Stomach (tissue), 19 donors: ENCODE measurements at places on chromosomes 13 and 19.

GRCh38 chr13:93104270-93104669 is 122.3 kb upstream of the GPC6 start:
- H3K27ac ChIP-seq, result no peak overlapping the region
- H3K36me3 ChIP-seq, result no peaks in the 10 kb centered on the region
- no peaks in the 10 kb centered on the region for H3K4me1 ChIP-seq
- no peak overlapping the region for H3K4me3 ChIP-seq
- no peaks in the 10 kb centered on the region for H3K27me3 ChIP-seq
- no peak for DNase-seq

- DNase-seq, result no peak
- H3K27ac ChIP-seq, result no peak overlapping the region
- H3K4me1 ChIP-seq, result peaks cover 22% of the 10 kb centered on the region
- no peaks in the 10 kb centered on the region for H3K36me3 ChIP-seq
Observed at GRCh38 chr13:32023096-32023495, 8.5 kb upstream of the FRY start.

DNA sequence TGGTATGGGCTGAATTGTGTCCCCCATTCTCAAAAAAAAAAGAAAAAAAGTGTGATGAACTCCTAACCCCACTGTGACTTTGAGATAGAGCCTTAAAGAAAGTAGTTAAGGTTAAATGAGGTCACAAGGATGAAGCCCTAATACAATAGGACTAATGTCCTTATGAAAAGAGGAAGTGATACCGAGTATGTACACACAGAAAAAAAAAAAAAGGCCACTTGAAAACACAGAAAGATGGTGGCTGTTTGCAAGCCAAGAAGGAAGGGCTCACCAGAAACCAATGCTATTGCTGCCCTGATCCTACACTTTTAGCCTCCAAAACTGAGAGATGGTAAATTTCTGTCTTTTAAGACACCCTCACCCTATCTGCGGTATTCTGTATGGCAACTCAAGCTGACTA is 955.6 kb downstream of the PCDH17 start:
- H3K4me3 ChIP-seq, result no peak overlapping the region
- no peaks in the 10 kb centered on the region for H3K27me3 ChIP-seq
- H3K27ac ChIP-seq, result no peak overlapping the region
- DNase-seq, result no peak

- DNase-seq, result no peak
- no peaks in the 10 kb centered on the region for H3K27me3 ChIP-seq
- no peak overlapping the region for H3K4me3 ChIP-seq
- no peaks in the 10 kb centered on the region for H3K36me3 ChIP-seq
- H3K4me1 ChIP-seq, result no peaks in the 10 kb centered on the region
Observed at GRCh38 chr19:53646144-53646543, 14.3 kb downstream of the DPRX start.

DNA sequence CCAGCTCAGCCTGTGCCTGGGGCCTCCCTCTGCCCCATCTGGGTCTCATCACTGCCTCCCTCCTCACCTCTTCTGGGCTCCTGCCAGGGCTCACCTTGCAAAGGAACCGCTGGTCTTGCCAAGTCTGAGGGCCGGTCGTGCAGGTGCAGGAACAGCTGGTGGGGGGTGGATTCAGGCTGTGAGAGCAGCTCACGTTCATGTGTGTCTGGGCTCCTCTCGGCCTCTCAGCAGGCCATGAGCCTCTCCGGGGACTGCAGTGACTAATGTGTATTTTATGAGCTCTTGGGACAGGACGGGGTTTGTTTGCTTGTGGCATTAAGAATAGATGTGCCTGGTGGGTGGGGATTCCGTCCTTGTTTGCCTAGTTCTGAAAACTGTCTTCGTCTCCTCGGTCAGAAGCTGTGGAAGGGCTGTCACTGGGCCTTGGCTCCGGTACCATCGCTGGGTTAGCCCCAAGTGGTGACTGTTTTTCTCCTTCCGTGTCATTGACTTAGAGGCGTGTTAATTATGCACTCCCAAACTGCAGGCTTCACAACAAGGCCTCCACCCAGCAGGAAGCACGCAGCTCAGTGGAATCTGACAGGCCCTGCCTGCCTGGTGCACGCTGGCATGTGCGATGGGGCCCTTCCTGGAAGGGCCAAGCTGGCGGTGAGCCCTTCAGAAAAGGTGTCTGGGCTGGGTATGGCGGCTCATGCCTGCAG is 77.6 kb downstream of the KDM4B start:
- no peaks in the 10 kb centered on the region for H3K27me3 ChIP-seq
- peaks cover 46% of the 10 kb centered on the region for H3K4me1 ChIP-seq
- peak; percentile 83 for DNase-seq
- no peak overlapping the region for H3K4me3 ChIP-seq

DNA sequence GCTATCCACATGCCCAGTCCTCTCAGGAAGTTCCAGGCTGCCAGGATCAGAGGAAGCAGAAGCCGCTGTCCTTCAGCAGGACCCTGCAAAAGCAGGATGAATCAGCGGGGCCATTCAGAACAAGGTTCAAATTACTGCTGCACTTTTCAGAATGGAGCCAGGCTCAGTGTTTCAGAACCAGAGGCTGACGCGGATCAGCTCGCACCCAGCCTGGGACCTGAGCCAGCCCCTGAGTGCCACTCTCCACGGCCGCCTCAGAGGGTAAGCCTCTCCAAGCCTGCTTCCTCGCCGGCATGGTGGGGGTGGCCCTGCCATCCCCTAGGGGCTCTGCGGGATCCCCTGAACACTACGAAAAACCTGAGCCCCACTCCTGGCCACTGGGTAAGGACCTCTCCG is 24.7 kb downstream of the RASA3 start:
- H3K4me1 ChIP-seq, result peaks cover 40% of the 10 kb centered on the region
- H3K4me3 ChIP-seq, result no peak overlapping the region

GRCh38 chr13:34070544-34071303 is 252.8 kb downstream of the RFC3 start:
- no peaks in the 10 kb centered on the region for H3K36me3 ChIP-seq
- H3K4me1 ChIP-seq, result no peaks in the 10 kb centered on the region
- DNase-seq, result no peak
- H3K27ac ChIP-seq, result no peak overlapping the region
- H3K27me3 ChIP-seq, result no peaks in the 10 kb centered on the region
- no peak overlapping the region for H3K4me3 ChIP-seq

DNA sequence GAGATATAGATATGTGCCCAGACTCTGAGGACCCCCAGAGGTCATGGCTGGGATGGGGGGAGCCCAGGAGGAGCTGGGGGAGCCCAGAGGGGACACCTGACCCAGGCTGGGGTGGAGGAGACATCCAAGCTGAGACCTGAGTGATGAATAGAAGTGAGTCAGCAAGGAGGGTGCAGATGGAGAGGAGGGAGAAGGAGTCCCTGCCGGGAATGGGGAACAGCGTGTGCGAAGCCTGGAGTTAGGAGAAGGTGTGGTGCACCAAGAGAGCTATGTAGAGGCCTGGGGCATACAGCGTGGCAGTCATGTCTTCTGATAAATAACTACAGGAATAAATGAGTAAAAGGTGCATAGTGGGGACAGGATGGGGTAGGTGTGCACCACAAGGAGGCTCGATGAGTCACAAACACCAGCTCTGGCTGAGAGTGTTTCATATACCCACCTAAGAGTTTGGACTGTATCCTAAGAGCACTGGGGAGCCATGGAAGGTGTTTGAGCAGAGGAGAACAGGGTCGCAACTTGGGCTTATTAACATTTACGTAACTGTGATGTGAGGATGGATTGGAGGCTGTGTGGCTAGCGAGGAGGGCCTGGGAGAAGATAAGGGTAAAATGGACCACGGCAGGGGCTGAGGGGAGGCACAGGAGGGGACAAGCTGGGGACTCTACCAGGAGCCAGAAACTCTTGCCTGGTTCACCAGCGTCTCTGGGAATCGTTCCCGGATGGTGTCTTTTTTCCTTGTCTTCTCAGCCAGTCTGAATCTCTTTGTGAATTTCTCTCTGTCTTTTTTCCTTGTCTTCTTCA is 1.4 kb downstream of the CEACAM18 start:
- no peaks in the 10 kb centered on the region for H3K4me1 ChIP-seq
- H3K4me3 ChIP-seq, result no peak overlapping the region
- peaks cover 16% of the 10 kb centered on the region for H3K27me3 ChIP-seq
- no peaks in the 10 kb centered on the region for H3K36me3 ChIP-seq

GRCh38 chr13:33146843-33147611 is 130.8 kb downstream of the KL start:
- H3K27me3 ChIP-seq, result no peaks in the 10 kb centered on the region

DNA sequence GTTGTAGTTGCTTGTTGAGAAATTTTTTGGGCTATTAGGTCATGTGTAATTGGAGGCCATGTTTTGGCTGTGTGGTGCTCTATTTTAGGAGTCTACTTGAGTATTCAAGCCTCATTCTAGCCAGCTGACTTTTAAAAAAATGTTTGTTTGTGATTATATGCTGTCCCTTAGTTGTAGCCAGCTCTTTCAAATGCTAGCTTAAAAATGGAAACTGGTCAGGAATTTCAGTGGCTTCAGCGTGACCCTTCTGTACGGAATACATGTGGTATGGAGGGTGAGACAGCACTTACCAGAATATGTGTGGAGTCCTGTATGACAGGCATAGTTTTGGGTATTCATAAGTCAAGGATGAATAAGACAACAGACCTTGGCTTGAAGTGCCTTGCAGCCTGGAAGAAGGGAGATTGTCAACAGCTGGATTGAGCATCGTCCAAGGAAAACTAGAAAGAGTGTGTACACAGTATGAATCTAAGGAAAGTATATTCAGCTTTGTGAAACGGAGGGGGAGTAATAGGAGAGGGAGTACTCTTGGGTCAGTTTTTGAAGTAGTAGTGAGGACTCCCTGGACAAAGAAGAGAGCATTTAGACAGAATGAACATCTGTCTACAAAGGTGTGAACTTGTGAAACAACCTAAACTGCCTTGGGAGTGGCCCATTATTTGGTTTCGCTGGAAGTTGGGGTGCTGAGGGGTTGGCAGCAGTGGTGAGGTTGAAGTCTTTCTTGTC is 20.0 kb upstream of the WTIP start:
- H3K27me3 ChIP-seq, result no peaks in the 10 kb centered on the region
- H3K36me3 ChIP-seq, result peaks cover 58% of the 10 kb centered on the region
- no peak overlapping the region for H3K4me3 ChIP-seq
- no peak for DNase-seq
- peaks cover 23% of the 10 kb centered on the region for H3K4me1 ChIP-seq
- no peak overlapping the region for H3K27ac ChIP-seq

GRCh38 chr13:27915301-27916207 is 4.2 kb upstream of the PDX1 start:
- H3K36me3 ChIP-seq, result no peaks in the 10 kb centered on the region
- H3K4me3 ChIP-seq, result no peak overlapping the region
- H3K27ac ChIP-seq, result no peak overlapping the region
- DNase-seq, result no peak

DNA sequence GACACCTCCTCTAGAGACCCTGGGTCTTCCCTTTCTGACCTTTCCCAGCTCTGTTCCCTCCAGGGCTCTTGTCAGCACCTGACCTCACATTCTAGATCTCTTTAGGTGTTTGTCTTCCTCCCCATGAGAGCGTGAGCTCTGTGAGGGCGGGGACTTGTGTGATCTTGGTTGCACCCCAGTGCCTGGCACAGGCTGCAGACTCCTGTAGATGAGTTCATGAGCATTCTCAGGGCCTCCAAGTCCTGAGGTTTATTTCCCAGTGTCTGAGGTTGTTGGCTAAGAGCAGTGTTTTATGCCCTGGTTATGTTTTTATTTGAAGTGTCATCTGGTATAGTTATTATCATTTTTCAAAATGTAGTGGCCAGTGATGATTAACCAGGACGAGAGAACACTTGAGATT is 596 bp downstream of the CEACAM4 start:
- peak overlapping the region; percentile 34 for H3K4me3 ChIP-seq
- peaks cover 52% of the 10 kb centered on the region for H3K27me3 ChIP-seq
- no peaks in the 10 kb centered on the region for H3K36me3 ChIP-seq
- no peak for DNase-seq
- no peaks in the 10 kb centered on the region for H3K4me1 ChIP-seq

DNA sequence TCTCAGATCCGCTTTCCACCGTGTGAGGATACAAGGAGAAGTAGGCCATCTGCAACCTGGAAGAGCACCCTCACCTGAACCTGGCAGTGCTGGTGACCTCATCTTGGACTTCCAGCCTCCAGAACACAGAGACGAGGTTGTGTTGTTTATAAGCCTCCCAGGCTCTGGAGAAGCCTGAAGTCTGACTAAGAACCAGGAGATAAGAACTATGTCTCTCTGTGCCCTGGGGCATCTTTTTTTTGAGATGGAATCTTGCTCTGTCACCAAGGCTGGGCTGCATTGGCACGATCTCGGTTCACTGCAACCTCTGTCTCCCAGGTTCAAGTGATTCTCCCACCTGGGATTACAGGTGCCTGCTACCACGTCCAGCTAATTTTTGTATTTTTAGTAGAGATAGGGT is 14.5 kb downstream of the FCGBP start:
- DNase-seq, result no peak
- peaks cover 26% of the 10 kb centered on the region for H3K27me3 ChIP-seq
- no peaks in the 10 kb centered on the region for H3K4me1 ChIP-seq

DNA sequence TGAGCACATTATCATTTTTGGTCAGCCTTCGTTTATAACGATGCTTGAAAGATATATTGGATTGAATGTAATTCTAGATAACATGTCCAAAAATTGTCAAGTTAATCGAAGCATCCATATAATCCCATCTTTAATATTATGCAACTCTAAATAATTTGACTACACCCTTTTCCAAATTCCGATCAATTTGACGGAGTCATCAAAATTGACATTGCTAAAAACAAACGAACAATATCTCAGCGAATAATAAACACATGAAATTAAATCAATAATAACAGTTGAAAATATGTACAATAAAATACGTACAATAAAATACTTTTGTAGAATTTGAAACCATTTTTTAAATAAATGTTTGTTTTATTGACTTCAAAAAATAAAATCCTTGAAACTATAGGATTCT is 1516.4 kb downstream of the EFNB2 start:
- H3K4me3 ChIP-seq, result no peak overlapping the region
- no peak for DNase-seq
- no peaks in the 10 kb centered on the region for H3K36me3 ChIP-seq
- no peak overlapping the region for H3K27ac ChIP-seq

DNA sequence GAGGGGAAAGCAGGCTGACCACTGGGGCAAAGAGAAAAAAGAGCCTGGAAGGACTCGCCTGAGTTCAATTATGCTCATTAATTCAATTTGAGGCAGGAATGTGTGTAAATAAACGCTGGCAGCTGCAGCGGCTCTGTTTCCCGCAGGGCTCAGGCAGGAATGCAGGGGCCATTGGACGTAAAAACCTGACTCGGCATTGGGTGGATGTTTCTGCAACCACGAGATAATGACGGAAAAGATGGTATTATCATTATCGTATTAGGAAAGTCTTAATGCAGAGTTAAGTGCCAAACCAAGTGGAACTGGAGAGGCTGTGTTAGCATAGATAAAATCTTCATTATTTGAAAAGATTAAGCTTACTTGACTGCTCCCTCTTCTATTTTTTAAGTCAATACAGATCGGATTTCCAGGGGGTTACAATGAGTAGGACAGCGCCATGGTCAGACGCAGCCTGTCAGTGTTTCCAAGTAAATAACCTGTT is 169.8 kb downstream of the SHISA2 start:
- no peaks in the 10 kb centered on the region for H3K27me3 ChIP-seq
- no peak for DNase-seq
- no peak overlapping the region for H3K27ac ChIP-seq
- H3K4me3 ChIP-seq, result no peak overlapping the region
- H3K36me3 ChIP-seq, result no peaks in the 10 kb centered on the region
